ENCODE measurements at places on chromosomes 1 and 21. TPM values are rescaled to one million over a fixed set of nuclear protein-coding genes. Genes with fewer than 3 reads are reported as not detected.

DNA sequence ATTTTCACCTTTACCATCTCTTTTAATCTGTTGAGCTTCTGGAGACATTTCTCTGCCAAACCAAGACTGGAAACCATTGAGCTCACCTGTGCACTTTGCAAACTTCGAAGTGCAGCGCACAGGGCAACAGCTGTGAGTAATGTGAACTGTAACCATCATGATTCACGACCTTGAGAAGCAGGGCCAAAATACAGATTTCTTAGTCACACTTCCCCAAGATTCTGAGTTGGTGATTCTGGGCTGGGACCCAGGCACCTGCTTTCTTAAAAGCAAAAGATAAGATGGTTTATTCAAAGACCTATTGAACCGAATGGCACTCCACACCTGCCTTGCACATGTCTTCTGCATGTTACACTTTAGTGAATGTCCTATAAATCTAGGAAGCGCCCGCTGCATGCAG is 10.2 kb downstream of the AGTRAP start:
- no peak for DNase-seq

DNA sequence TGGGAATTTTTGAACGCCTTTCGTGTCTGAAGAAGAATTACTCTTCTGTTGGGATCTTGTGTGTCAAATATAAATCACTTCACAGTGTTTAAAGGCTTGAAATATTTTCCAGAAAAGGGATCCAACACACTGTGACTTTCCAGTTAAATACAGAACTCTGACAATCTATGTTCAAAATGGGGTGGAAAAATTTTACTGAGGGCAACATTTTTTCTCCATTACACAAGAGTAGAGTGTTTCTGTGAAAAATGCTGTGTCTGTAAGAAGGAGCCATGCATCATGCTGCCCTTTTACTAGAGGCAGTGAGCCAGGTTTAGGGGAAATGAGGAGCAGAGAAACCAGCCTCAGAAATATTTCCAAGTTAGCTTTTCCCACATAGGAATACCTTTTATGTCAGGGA is 86.5 kb downstream of the VPS13D start:
- DNase-seq: no peak

GRCh38 chr1:37822906-37823815 is 15.2 kb upstream of the YRDC start:
- DNase-seq: no peak

DNA sequence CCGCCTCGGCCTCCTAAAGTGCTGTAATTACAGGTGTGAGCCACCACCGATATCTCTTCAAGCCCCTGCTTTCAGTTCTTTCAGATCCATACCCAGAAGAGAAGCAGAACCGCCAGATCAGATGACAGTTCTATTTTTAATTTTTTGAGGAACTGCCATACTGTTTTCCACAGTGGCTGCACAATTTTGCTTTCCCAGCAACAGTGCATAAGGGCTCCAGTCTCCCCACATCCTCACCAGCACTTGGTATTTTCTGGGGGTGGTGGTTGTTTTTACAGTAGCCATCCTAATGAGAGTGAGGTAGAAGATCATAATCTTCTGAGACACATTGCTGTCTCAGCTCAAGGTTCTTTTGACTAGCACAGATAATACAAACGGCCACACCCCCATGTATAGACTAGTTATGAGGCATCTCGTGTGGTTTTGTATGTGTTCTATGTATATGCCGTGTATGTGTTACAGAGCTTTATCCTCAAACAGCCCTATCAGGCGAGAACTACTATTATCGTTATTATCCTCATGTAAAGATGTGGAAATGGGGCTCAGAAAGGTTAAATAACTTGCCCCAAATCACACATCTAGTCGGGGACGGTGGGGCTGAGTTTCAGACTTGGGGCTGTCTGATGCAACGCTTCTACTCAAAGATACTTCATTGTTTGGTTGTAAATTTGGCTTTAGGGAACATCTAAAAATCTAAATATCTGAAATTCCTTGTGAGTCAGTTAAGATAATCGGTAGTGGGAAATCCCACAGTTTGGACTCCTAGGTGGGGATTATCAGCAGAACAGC is 12.0 kb downstream of the FHAD1 start:
- DNase-seq: no peak

- DNase-seq: no peak
Measured at GRCh38 chr1:55420026-55420425, 204.9 kb upstream of the USP24 start.

GRCh38 chr1:27235827-27236226 is 1.4 kb downstream of the WDTC1 start:
- no peak for DNase-seq

DNA sequence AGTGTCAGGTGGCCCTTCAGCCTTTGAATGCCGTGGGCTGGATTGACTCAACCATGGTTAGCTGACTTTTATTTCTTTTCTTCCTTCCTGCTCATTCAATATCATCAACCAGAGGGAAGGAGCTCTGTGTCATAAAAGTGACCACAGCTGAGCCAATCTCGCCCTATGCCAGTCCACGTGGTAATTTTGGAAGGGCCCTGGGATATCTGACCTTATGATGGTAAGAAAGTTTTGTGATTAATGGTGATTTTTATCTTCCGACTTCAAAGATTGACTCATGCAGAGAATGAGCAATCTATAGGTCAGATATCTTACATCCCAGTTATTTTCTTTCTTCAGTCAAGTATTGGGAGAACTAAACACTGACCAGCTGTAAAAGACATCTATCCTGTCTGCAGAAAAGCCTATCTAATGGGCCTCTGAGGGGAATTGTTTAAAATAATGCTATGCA is 170.3 kb downstream of the ZC3H11B start:
- no peak for DNase-seq

DNA sequence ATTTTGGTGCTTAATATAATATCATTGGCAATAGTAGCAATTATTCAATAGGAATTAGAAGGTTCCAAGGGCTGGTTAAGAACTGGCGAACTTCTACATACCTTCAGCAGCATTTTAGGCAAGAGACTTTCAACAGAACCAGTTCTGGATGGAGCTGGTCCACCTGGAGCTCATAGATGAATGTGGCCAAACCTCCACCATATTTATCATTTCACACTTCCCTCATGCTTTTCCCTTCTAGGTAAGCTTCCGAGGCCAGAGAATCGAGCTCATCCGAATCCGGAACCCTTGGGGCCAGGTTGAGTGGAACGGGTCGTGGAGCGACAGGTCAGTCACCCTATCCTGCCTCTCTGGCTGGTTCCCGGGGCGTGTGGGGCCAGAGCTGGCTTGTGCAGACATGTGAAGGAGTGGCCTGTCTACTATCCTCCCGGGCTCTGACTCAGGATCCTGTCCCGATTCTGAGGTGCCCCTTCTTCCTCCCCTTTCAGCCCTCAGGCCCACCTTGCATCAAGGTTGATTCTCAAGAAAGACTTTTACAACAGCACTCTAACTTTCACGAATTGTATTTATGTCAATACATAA is 24.7 kb downstream of the CAPN9 start:
- DNase-seq: no peak

DNA sequence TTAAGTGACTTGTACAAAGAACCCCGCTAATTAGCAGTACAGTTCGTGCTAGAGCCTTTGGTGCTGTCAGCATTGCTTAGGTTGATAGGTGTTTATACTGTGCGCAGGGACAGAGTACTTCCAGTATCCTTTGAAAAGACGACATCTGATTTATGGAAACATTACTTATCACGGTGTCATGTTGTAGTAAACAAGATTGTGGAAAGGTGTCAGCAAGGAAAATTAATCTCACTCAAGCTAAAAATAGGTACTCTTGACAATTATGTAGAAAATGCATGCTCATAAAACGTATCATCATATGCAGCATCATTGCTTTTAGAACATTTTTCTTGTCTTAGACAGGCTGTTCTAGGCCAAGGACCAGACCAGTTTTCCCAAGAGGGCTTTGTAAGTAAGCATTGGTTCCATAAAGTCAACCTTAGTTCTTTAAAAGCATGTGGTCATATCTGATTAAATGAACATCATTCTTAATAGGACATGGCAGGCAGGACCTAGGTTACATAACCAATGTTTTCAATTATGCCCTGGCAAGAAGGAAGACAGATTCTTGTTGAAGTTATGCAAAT is 33.0 kb downstream of the SH3BGR start:
- no peak for DNase-seq

GRCh38 chr1:64097859-64098258 is 105.6 kb upstream of the UBE2U start:
- DNase-seq: no peak

DNA sequence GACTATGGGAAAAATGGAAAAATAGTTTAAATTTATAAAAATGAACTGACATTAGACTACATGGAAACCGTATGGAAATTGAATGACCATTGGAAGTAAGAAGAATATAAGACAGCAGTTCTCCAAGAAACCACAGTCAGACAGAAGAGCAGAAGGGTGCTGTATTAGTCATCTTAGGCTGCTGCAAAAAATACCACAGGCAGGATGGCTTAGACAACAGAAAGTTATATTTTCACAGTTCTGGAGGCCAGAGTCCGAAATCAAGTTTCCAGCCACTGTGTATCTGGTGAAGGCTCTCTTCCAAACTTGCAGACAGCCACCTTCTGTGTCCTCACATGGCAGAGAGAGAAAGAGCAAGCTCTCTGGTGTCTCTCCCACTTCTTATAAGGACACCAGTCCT is 175.2 kb downstream of the DSCAM start:
- DNase-seq: no peak

DNA sequence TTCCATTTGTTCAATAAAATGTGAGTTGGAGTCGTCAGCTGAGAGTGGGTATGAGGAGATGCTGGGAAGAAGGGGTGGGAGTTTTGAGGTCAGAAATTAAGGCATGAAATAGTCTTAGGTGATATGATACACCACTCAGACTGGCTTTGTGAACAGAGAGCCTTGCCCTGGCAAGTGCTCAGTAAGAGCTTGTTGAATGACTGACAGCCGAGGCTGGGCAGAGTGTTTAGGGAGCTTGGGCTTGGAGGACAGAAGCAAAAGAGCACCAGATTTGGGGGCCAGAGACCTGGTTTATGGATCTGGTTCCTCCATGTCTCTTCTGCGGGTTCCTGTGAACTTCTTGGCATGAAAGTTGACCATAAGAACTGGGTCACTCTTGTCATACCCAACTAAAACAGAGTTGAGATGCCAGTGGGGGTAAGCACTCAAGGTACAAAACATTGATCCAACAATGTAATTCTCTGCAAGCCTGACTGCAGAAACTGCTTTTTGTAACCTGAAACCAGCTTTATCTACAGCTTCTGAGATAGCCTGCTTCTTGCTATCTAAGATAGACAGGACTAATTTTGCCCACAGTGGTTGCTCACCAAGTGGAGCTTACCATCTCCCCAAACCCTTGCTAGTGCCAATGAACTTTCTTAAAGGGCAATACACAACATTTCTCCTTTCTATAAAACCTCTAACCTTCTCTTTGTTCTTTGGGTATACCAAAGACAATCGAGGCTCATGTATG is 126.4 kb downstream of the TENT5C start:
- no peak for DNase-seq

The CLCA4 gene
- not detected for total RNA-seq

The CNR2 gene
- total RNA-seq: not detected

The CHAF1B gene
- 1.2 TPM for total RNA-seq

The GJA8 gene
- not detected for total RNA-seq

The DMRTA2 gene
- total RNA-seq: not detected

The LORICRIN gene
- total RNA-seq: not detected

Data from mesenteric fat pad (tissue), 1 donor.